ENCODE measurements at places on chromosomes 12 and 14.

DNA sequence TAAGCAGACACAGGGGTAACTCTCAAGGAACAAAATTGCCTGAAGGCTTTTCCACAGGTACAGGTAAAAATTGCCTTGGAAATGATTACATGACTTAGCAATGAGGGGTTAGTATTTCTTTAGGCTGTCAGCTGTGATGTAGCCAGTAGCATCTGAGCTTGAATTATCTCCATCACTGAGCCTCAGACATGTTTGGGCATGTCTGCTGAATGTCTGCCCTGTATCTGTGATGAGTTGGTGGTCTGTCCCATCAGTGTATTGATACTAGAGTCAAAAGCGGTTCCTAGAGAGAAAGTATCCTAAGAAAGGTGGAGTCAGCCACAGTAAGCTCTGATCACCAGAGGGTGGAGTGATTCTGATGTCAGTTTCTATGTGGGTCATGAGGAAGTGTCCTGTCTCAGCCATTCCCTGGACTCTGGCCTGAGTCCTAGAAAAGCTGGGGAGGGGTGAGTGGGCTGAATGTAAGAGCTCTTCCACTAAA lies 16.3 kb downstream of the AKAP6 start:
- DNase-seq: no peak

- DNase-seq: no peak
These were observed 584 bp downstream of the ACVR1B start for GRCh38 chr12:51951843-51952722.

- no peak for DNase-seq
These were observed 653 bp upstream of the IFI27 start for GRCh38 chr14:94109915-94110250.

DNA sequence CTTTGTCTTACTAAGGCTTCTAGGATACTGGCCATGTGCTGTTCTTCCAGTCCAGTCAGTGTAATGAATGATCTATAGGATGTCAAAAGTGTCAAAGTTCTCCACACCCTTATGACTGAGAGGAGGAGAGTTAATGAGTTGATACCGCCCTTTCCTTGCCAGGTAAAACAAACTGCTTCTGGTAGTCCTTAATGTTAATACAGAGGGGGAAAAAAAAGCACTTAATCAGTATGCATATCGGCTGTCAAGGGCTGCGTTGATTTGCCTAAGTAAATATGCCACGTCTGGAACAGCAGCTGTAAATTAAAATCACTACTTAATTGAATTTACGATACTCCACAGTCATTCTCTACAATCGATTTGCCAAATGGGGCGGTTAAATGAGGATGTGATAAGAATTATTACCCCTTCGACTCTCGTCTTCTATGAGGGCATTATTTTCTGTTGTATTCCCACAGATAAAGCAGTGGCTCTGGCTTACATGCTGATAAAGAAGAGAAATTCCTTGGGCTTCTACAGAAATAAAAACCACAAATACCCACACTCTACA lies 416.0 kb downstream of the KCNH5 start:
- DNase-seq: no peak

- DNase-seq: no peak
These were observed 273.9 kb downstream of the GLT1D1 start for GRCh38 chr12:129127211-129127610.

DNA sequence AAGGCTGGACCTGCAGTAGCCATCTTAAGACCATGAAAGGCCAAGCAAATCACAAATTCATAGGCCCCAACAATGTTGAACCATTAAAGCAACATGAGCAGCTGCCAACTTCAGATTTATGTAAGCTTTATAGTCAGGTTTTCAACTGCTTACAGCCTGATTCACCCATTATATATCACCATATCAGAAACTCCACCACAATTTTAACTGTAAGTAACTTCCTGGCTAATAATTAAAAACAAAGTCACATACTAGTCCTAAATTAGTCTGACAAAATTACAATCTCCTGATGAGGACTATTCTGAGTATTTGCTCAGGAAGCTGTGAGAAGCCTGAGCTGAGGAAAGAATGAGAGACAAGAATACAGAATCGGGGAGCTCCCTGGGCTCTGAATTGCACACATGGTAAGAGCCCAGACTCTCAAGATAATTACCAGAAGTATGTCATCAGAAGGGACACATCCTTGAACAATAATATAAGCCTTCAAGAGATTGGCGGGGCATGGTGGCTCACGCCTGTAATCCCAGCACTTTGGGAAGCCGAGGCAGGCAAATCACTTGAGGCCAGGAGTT lies 55.1 kb downstream of the NUMB start:
- no peak for DNase-seq

DNA sequence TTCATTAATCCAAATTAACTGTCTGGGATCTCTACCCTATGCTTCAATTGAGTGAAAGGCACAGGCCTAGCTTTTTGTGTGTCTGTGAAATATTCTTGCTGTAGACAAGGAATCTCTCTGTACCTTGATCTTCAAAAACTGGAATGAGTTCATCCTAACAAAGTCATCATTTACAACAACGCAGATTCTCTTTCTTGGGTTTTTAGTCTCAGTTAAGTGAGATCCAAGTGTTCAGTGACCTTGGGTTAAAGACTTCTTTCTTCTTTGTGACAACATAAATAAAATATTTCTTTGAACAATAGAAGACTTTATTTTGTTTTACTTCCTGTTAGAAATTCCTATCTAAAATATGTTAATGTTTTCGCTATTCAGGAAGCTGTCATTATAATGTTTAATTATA lies 192.2 kb upstream of the LMNTD1 start:
- DNase-seq: peak; percentile 70

- DNase-seq: no peak
These were observed 68.6 kb upstream of the DIO3 start for GRCh38 chr14:101492716-101493115.

GRCh38 chr12:625998-626397 lies 37.2 kb downstream of the NINJ2 start:
- no peak for DNase-seq

DNA sequence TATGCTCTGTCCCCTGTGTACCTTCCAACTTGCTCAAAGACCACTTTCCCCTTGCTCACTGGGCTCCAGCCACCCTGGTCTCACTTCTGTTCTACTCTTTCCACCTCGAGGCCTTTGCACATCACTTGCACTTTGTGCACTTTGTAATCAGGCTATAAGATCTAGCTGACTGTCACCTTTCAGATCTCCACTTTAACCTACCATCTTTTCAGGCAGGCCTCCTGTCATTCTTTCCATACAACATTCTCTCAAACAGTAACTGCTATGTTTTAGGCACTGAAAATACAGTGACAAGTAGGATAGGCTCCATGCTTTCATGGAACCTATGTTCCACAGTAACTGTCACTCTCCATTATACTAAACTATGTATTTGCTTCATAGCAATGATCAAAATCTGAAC lies 14.0 kb downstream of the CPM start:
- no peak for DNase-seq

- no peak for DNase-seq
These were observed 149.4 kb downstream of the SNAPC1 start for GRCh38 chr14:61911574-61911973.

DNA sequence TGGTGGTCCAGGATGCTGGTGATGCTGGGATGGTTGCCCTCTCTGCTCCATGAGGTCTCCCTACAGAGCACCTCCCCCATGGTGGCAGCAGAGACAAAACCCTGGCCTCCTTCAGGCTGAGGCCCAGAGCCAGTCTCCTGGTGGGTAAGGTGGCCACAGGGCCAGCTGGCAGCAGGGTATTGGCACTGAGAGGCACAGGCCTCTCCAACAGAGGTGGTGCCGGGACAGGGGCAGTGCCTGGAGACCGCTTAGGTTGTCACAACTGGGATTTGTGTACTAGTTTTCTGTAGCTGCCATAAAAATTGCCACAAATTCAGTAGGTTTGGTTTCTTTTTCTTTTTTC lies 6.1 kb upstream of the MTA1 start:
- no peak for DNase-seq

- DNase-seq: no peak
These were observed 80.1 kb downstream of the C12orf42 start for GRCh38 chr12:103415681-103416080.

DNA sequence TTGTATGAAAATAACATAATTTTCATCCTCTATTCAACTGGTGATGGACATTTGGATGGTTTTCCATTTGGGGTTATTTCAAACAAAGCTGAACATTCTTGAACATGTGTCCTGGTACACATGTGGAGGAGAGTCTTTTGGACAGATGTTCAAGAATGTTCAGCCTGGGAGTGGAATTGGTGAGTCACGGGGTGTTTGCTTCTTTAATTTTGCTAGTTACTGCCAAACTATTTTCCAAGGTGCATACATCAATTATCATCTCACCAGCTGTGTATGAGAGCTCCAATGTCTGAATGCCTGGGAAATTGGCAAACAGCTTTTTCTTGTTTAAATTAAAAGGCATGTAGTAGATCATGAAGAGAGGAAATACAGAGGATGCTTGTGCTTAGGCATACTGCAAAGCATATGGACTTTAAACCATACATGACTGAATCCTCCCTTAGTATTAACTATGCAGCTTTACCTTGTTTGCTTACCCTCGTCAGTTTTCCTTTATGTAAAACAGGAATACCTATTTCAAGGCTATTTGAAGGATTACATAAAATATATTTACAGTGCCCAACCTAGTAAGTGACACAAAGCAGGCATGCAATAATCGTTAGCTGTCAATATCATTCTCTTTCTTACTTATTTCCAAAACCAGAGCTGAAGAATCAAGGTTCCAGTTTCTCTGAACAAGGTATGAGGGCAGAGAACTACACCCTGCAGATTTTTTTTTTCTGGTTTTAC lies 152.1 kb downstream of the ITPR2 start:
- no peak for DNase-seq

DNA sequence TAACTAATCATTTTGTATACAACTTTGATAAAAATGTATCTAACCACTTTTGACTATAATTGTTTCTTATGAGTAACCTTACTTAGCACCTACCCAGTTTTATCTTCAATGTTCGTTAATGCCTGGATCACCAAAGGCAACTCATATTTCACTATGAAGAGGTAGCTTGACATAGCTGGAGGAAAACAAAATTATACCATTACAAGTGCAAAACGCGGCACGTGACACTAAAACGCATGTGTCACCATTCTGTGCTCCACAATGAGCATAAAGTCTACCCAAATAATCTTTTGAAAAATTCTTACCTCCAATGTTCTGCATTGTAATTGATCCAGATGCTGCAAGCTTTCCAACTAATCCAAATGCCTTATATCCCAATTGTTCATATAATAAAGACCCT lies 5.8 kb downstream of the SLC38A2 start:
- DNase-seq: no peak

- no peak for DNase-seq
These were observed 27.4 kb upstream of the SMUG1 start for GRCh38 chr12:54215989-54216796.

DNA sequence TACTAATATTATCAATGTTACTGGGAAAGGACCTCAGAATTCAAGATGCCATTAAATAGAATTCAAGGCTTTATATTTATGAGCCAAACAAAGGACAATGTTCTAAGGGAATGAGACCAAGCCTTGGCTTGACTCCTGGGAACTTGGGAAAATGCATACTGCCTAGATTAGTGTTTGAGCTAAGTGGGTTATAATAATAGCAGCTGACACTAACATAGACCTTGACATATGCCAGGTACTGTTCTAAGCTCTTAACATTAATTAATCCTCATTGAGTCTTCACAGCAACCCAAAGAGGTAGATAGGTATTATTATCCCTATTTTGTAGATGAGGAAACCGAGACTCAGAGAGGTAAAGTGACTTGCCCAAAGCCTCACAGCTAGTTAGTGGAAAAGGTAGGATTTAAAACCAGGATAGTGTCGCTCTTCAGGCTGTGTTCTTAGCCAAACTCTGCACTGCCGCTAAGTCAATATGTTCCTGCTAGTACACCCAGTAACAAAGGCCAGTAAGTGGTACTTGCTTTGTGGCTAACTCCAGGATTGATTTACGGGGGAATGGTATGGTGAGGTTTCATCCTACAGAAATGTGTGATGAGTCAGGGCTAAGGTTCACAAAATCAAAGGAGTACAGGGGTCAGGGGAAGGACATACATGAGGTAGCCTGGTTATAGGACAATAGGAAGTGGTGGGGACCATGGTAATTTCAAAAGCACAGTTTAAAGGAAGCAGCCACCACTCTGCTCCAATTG lies 35.8 kb upstream of the PRKAB1 start:
- no peak for DNase-seq

GRCh38 chr14:45212231-45212630 lies 40.8 kb downstream of the MIS18BP1 start:
- no peak for DNase-seq

DNA sequence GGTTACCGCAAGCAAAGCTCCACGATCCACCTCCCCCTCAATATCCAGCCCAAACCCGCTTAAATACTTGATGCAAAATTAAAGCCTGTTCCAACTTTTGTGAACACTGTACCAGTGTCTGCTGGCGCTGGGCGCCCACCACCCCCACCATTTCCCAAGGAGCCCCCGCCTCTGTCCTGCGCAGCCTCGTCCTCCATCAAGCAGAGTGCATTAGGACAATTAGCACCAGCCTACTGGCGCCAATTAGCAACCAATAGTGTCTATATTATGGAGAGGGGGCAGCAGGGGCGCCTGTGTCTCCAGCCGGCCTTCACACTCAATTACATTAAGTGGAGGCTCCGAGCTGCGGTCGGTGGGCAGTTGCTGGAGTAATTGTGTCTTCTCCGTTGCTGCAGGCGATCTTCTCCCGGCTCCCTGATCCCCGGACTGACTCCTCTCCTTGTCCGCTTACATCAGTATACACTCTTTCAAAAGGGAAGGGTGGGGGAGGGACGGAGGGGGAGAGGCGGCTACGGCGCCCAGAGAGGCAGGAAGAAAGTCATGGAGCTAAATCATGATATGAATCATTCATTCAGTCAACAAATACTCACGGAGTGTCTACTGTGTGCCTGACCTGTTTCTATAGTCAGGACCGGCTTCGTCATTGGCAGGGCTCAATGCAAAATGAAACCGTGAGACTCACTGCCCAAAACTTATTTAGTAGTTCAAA lies 707.3 kb downstream of the MED13L start:
- peak; percentile 14 for DNase-seq

DNA sequence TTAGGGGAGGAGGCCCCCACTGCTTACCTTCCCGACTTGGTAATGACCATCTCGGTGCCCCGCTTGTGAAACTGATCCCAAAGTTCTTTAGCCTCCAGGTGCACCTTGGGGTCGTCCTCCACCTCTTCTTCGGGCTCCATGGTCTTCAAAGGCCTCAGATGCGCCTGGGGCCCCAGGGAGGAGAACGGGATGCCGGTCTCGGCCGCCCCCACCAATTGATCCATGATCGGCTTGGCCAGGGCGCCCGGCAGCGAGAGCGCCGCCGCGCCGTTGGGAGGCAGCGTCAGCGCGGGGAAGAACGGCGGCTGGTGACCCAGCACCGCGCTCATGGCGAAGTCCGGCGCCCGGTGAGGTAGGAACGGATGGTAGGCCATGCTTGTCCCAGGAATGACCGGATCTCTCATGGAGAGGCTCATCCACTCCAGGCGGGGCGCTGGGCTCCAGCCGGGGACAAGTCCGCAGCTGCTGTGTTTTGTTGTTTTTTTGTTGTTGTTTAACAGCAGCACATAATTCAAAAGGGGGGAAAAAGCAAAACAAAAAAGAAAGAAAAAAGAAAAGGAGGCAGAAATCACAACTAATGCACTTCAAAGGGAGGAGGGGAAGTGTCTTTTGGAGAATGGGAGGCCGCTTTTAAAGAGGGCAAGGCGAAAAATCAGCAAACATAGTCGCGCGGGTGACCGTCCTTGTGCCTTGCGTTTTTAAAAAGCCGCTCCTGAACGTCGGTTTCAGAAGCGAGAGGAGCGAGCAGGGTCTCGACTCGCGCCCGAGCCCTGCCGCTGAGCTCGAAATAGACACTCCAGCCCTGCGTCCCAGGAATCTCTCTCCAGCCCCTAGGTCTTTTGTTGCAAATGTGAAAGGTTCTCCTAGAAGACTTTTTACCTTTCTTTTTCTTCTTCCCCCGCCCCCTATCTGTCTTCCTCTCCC lies 928 bp downstream of the TBX3 start:
- DNase-seq: peak; percentile 21

Data from foreskin melanocyte (primary cell).